ENCODE measurements at places on chromosomes 5 and 9.

DNA sequence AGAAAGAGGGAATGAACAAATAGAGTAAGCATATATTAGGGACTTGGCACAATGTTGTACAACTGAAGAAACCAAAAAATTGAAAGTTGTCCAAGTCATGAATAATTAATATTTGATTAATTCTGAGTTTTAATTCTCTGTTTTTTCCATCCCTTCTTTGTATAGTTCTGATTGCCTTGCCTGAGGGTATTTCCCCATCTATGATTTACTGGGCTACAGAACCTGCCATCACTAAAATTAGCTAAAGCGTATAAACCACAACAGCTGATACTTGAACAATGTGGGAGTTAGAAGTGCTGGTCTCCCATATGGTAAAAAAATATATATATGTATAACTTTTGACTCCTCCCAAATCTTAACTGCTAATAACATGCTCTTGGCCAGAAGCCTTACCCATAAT lies 1253.5 kb upstream of the CDH6 start:
- DNase-seq: no peak

DNA sequence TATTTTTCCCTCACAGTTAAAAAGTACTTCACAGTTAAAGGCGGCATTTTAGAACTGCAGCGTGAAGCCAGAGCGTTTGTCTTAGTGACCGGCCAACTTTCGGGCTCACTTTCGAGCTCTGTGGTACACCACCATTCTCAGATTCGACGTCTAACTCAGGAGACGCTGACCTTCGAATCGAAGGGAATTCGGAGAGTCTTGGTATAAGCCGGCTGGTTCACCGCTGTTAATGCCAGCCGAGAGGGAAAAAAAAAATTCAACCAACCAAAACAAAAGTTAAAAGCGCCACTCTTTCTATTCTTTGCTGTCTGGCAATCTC lies 544 bp upstream of the SNX24 start:
- DNase-seq: no peak

GRCh38 chr5:172857982-172858381 lies 23.9 kb downstream of the ERGIC1 start:
- no peak for DNase-seq

DNA sequence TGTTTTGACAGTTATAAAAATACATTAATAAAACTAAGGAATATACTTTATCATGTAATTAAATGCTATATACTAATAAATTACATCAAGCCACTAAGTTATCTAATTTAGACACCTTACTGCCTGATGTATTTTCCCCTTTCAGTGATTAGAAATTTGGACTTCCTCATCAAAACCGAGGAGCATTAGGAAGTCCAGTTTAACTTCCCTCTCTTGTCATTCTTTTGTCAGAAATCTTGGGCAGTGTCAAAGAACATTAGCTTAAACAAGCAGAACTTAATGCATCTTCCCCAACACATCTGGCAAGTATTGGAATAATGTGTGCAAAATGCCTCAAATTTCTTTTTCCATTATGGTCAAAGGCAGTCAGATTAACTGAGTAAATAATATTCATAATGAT lies 81.6 kb downstream of the PLPP1 start:
- DNase-seq: no peak

- DNase-seq: no peak
Observed at GRCh38 chr5:36870399-36871040, 6.0 kb upstream of the NIPBL start.

- no peak for DNase-seq
Observed at GRCh38 chr5:25963251-25964008, 1075.0 kb downstream of the CDH9 start.

DNA sequence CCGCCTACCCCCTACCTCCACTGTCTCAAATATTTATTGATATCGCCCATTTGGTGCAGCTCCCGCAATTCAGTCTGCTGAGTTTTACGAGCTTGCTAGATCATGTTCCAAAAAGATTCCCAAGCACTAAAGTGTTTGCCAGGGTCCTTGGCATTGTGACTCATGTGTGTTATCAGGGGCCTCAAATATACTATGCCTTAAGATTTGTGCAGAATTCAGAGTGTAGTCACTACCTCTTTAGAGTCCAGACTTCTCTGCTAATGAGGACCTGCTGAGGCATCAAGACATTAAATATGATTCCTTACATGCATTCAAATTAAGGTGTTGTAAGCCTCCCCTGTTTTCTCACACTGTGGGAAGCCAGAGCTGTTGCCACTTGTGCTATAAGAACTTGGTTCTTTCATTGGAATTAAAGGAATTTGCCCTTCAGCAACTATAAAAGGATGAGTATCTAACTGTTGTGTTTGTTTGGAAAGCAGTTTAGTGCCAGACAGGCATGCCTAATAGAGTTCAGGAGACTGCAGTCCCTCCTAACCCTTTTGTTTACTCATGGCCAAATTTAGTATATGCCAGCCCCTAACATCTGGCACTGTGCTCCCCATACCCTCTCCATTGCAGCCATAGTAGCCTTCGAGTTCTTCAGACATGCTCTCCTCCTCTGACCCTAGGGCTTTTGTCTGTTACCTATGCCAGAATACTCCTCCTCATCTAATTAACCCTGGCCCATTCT lies 316.4 kb downstream of the NR3C1 start:
- no peak for DNase-seq

- DNase-seq: no peak
Observed at GRCh38 chr9:116087751-116088194, 65.8 kb upstream of the PAPPA start.

GRCh38 chr9:21709464-21710058 lies 92.9 kb upstream of the MTAP start:
- DNase-seq: peak; percentile 80

DNA sequence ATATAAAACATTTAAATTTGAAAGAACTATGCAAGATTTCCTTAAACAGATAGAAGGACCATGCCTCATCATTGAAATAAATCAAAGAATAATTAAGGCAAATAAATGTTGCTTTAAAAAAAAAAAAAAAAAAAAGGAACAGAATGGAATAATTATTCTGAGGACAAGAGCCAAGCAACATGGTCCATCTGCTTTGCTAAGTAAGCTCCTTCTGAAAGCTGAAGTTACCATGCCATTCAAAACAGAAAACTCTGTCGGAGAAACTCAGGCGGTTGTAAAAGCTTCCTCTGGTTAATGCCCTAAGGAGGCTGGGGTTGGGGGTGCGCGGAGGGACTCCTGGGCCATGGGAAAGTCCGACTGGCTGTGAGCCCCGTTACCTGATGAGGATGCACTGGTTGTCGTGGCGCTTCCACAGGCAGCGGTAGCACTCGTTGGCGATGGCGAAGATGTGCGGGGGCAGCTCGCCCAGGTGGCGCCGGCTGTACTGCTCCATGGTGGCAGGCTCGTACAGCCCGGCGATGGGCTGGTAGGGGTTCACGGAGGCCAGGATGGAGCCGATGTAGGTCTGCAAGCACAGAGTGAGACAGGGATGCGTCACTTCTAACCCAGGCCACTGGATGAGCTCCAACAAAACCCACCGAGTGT lies 141.7 kb downstream of the MYO10 start:
- no peak for DNase-seq

DNA sequence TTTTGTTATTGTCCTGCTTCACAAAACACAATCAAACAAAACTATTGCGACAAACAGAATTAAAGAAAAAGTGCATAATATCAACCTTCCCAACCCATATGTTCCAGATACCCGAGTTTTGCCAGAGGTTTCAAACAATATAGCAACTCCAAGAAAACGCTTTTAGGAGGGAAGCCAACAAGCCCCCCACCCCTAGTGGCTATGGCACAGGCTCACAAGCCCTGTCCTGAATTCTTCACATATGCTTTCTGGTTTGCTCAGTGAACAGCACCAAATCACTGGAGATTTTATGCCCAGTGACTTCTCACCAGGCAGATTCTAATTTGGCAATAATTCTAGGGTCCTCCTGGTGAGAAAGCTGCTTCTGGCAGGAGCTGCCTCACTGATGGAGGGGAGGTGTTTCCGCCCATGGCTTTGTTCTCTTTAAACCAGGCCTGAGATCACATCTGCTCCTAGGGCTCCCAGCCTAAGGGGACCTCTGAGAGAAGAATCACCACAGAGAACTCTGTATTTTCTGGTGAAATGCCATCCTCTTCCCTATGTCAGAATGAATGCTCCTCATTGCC lies 1982.4 kb downstream of the EFNA5 start:
- DNase-seq: no peak

DNA sequence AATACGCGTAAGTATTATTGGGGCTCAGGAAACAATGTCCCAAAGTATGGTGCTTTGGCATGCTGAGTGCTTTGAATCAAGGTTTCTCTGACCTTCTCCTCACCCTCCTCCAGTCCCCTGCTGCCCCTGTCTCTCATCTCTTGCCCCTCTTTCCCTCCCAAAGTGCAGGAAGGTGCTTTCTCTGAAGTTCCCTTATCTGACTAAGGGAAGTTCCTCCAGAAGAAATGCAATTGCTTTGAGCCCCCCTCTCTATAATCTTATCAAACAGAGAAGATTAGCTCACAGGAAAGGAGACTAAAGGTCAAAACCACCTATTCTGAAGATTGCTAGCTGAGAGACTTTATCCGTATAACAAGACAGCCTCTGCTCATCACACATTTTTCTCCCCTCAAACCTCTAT lies 288.1 kb downstream of the ARL15 start:
- no peak for DNase-seq

DNA sequence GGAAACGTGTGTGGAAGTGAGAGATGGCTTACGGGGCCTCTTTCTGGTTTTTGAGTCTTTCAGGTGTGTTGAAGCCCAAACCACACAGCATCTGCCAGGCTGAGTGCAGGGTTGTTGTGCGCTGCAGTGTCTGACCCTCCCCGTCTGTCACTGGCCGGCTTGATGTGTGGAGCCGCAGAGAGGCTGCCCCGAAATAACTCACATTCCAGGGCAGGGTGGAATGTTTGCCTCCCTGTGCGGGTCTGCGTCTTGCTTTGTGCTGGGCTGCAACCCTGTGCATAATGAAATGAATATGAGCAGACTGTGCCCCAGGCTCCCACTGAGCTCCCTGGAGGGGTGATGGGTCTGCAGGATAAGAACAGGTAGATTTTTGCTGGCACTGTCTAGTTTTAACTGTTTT lies 9.9 kb upstream of the PLEKHG4B start:
- no peak for DNase-seq

GRCh38 chr5:67206929-67207328 lies 10.3 kb upstream of the CD180 start:
- DNase-seq: peak; percentile 91

DNA sequence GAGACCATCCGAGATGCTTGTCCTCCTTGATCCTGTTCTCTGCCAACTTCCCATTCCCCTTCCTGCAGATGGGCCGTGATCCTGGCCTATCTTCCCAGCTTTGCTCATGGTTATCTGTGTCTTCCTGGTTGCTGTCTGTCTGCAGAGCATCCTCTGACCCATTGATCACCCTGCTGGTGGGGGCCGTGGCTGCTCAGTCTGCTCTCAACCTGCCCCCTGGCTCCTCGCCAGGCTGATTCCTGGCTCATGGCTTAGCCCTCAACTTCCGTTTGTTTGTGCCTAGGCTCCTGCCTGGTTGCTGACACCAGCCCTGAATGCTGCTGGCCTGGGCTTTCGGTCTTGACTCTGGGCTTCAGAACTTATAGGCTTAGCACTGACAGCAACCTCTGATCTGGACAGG lies 67.1 kb upstream of the SMIM15 start:
- no peak for DNase-seq

DNA sequence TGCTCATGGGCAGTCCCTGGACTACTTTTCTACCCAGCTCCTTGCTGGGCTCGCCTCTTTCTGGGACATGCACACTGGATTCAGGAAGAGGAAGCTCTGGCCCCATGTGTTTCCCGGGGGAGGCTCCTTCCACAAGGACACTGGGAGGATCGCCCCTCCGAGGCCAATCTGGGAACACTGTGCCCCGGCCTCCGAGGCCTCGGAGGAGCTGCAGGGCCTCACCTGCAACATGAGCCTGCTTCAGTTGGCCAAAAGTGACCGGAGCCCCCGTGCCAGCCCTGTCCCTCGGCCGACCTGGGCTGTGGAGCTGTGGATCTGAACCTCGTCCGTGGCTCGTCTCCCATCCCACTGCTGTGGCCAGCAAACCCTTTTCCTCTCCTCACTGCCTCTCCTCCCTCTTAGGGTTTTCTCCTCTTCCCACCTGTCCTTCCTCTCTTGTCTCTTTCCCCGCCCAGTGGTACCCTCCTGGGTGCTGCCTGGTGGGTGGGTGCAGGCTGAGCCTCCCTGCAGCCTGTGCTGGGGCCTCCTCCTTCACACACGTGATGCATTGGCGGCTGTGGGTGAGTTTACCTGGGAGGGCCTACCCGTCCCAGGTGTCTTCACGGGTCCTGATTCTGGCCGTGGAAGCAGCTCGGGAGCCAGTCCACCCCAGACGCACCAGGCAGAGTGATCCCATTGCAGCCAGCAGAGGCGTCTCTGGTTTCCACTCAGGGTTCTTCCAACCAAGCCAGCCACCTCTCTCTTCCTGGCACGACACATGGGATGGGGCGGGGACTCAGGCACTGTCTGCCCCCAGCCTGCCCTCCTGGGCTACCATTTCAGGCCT lies 241.8 kb downstream of the CACNA1B start:
- no peak for DNase-seq

GRCh38 chr5:50962934-50963872 lies 296.8 kb downstream of the PARP8 start:
- DNase-seq: peak; percentile 79

- DNase-seq: no peak
Observed at GRCh38 chr9:91908746-91909145, 41.3 kb downstream of the ROR2 start.

- no peak for DNase-seq
Observed at GRCh38 chr5:24353611-24354010, 291.2 kb downstream of the CDH10 start.

DNA sequence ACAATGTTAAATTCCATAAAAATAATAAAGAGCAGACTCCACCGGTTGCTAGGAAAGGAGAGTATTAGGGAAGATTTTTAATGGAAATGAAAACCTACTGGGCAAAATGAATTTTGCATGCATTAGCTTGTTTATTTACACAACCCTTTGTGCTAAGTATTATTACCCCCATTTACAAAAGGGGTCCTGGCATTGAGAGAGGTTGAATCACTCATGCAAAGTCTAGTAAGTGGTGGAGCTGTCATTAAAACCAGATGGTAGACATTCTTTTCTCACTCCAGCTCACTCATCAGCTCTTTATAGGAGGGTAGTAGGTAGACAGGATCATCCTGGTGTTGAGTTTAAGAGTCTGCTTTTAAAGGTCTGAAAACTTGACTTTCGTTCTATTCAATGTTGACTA lies 395.1 kb downstream of the PLK2 start:
- DNase-seq: no peak

DNA sequence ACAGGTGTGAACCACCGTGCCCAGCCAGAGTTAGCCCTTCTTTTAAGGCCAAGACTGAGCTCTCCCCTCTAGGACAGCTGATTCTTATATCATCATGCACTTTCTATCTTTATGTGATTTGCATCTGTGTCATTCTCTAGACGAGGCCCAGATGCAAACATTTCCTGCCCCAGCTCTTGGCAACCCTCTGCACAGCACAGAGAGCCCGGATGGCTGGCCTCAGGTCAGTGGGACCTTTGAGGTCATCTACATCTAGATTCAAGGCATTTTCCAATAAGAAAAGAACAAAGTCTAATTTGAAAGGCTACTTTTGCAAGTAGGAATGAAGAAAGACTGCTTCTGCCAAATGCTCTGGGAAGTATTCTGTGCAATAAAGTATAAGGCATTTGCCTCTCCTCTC lies 109.0 kb upstream of the DAB2 start:
- DNase-seq: no peak
